Stimulated activated naive CD8-positive, alpha-beta T cell treated with anti-CD3 and anti-CD28 coated beads, Interleukin-15, Interleukin-2, amounts not matched to agents 100 U/mL and 50 U/mL, for 24 hours (primary cell): ENCODE measurements at places on chromosomes 1 and 21.

GRCh38 chr21:17789656-17790055 lies 29.5 kb downstream of the C21orf91 start:
- DNase-seq, result no peak

- peak; percentile 60 for DNase-seq
These were observed 728 bp downstream of the OTUD7B start for GRCh38 chr1:150009604-150010392.

GRCh38 chr21:39121600-39122355 lies 61.5 kb downstream of the PSMG1 start:
- DNase-seq, result no peak

DNA sequence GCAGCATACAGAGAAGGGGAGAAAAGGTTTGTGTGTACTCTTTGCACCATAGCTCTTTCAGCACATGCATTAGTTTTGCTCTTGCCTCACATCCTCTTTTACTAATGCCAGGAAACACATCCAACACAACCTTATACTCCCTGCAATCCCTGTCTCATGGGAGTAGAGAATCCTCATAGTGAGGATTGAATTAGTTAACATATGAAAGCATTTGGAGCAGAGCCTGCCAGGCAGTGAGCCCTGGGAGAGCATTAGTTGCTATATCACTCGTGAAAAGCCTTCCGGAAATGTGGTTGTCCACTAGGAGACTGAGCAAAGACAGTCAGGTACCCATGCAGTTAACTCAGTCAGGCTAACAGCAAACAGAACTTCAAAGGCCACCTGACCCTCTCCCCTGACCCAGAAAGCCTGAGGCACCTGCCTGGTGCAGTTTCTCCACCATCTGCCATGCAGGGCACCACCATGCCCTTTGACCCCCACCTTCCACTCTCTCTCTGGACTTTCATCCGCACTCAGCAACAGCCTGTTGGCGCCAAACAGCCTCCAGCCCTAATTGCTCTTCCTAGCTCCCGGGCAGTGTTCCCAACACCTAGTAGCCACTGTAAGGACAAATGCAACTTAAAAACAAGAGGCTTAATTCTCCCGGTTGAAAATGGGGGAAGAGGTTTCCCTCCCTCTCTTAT lies 14.9 kb upstream of the AGT start:
- no peak for DNase-seq

DNA sequence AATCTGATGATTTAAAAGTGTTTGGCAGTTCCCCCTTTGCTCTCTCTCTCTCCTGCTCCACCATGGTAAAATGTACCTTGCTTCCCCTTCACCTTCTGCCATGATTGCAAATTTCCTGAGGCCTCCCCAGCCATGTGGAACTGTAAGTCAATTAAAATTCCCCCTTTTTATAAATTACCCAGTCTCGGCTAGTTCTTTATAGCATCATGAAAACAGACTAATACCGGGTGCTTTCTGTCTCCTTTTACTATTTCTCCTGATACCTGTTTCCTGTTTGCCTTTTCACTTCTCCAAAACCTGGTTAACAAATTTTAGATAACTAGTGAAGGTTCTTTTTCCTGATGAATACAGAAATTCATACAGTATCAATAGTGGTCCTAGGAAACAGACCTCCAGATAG lies 1670.3 kb downstream of the MRPL39 start:
- no peak for DNase-seq

GRCh38 chr1:95340061-95340460 lies 106.1 kb downstream of the RWDD3 start:
- no peak for DNase-seq

- no peak for DNase-seq
These were observed 64.1 kb downstream of the MIS18A start for GRCh38 chr21:32214654-32215305.

DNA sequence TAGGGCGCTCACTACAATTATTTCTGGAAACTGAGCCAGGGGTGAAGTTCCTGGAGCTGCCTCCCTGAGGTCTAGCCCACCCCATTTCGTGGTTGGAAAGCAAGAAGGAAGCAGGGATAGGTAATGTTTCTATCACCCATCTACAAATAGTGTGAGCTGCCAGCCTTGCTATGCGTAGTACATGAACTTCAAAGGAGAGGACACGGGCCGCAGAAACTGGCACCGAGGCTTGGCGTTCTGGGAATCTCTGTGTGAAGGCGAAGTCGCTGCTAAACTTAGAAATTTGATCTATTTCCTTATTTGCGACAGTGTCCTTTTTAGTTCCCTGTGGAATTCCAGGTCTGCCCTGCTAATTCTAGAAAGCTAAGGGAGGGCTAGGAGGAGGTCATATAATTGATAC lies 49.6 kb upstream of the NTPCR start:
- DNase-seq, result no peak

- no peak for DNase-seq
These were observed 149.3 kb downstream of the AK5 start for GRCh38 chr1:77430966-77431690.

DNA sequence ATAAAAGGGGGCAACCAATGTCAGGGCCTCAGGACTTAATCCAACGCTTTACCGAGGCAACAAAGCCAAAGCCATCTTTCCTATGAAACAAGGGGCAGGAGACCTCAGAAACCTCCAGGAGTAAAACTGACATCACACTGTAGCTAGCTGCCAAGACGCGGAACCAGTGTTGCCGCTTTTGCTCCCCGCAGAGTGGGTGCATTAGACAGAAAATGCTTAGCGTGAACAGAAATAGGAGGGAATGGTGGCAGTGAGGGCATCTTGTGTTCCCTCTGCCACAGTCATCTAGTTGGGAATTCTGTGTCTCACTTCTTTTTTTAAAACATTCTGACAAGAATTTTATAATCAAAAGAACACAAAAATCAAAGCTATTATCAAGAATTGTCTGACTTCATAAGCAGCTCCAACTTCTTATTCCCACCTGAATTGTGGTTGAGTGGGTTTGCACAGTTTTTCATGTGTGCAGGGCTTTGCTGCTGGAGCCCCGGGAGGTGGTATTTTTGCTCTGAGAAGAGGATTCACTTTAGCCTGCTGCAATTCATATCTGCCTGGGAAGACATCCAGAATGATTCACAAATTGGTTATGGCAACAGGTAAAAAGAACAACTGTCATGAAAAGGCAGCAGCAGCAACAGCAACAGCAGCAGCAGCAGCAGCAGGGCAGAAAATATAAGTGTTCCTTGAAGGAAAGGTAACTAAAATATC lies 82.2 kb upstream of the DIRAS3 start:
- DNase-seq, result no peak

- peak; percentile 9 for DNase-seq
These were observed 48.0 kb downstream of the TOR3A start for GRCh38 chr1:179129702-179130473.

GRCh38 chr1:220527279-220527907 lies 543 bp upstream of the MARK1 start:
- DNase-seq, result no peak

GRCh38 chr1:26003756-26004155 lies 5.9 kb upstream of the PAFAH2 start:
- no peak for DNase-seq

DNA sequence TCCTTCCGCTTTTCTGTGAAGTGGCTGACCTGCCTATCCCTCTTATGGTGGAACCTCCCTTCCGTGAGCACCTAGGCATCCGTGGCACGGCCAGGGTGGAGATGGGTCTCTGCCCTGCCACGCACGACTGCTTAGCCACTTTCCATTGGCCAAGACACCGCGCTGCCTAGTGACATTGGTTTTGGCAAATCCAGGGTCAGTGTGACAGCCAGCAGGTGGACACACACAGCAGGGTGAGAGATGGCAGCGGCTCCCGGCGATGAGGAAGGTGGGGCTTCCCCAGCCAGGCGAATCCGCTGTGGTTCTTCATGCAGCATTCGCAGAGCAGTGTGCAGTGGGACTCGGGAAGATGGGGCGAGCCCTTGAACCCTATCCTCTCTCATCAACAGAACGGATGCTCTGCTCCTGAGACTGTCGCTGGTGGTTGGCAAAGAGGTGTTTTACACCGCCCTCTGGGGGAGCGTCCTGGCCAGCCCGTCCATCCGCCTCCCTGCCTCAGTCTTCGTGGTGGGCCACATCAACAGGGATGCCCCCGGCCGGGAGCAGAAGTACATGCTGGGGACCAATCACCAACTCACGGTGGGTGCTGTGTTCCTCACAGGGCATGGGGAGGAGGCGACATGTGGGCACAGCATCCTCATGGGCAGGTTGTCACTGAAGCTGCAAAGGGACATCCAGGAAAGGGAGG lies 51.8 kb downstream of the DOP1B start:
- DNase-seq, result no peak

DNA sequence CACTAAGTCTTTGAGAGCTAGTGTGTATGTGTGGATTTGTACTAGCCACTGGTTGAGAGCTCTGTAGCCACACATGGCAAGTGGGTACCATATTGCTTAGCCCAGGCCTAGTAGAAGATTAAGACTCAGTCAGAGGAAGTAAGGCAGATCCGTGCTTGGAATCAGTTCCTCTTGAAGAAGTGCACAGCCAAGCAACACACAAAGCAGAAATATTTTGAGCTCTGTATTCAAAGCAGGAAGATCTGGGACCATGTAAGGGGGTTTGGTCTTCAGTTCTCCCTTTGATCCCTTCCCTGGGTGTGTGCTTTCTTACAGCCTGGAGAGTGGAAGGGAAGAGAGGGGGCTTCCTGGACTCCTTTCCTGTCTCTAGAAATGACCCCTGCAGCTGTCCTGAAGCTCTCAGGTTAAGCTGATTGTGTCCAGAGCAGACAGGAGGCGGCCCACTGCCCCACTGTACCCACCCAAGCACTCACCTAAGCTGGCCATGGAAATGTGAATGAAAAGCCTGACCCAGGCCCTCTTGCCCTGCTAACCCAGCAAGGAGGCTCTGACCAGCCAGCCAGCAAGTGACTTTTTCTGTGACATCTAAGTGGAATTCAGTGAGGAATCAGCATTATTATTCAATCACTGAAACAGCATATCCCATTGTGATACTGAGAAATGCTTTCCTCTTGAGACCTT lies 3.6 kb downstream of the ETS2 start:
- DNase-seq, result no peak

DNA sequence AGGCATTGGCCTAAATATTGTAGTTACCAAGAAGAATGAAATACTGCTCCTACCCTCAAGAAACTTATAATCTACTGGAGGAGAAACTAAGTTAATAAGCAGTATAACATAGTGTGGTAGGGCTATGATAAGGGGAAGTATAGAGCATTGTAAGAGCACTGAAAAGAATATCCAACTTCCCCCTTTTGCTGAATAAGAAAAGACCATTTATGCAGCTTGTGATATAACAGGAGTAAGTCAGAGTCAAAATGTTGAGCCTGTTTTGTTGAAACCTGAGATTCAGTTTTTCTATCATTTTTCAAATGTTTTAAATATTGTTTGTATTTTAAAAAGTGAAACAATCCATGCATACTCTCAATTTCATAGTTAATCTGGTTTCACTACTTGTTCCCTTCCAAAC lies 48.3 kb upstream of the FCRL4 start:
- DNase-seq, result no peak

DNA sequence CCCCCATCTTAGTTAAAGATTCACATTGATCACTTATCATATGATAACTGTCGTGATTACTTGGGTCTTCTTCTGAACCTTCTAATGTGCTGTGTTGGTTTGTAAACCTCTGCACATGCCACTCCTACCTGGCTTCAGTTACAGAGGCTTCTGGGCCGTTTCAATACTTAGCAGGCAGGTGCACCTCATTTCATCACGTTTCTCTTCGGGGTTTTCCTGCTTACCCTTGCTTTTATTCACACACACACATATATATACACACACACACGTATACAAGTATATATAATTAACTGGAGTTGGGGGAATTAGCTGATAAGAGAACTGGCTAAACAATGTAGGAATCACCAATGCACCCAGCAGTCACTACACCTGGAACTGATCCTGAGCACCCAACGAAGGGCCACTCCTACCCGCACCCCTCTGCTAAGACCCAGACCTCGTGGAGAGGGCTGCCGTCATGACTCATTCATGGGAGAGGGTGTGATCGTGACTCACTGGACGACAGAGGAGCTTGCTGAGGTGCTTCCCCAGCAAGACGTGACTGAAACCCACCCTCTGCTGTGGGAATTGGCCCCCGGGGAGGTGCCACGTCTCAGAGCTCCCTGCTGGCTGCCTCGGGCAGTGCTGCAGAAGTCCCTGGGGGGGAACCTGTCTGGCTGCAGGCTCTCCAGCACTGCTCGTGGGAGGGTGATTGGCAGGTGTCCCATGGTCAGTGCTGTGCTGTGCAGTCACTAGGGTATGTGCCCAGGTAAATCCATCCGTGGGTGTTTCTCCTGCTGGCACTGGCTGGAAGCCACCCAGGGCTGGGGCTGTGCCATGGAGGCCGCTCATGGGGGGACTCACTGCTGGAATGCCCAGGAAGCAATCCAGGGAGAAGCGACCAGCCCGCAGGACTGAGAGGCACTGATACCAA lies 166.6 kb downstream of the DYRK1A start:
- DNase-seq, result peak; percentile 49

DNA sequence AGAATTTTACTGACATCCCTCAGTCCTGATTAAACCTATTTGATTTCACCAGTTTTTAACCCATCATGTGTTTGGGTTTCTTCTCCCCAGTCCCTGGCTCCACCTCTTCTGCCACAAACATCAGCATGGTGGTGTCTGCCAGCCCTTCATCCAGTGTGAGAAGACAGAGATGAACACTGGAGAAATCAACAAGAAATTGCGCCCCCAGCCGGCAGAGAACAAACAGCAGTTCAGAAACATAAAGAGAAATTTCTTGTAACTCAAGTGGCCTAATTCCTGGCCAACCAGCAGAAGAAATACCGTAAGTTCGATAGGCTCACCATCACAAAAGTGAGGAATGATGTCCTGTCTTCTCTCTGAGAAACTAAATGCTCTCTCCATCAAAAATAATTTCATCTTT lies 18.3 kb downstream of the S100A11 start:
- peak; percentile 45 for DNase-seq

GRCh38 chr1:113074237-113074636 lies 1.2 kb downstream of the LRIG2 start:
- DNase-seq, result no peak

DNA sequence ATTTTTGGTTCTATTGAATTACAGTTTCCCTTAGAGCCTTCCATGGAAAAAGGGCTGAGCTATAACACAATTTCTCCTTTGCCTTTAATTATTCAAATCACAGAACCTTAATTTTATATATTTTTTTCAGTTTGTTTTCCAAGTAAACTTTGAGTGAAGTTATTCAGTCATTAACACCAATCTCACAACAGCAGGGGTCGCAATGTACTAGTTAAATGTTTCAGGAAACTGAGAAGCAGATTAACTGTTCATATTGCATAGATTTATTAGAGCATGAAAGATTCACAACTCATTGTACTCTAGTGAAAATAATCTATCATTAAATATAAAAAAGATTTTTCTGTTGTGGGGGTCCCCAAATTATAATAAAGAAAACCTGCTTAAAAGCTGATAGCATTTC lies 64.1 kb downstream of the KIFAP3 start:
- no peak for DNase-seq

DNA sequence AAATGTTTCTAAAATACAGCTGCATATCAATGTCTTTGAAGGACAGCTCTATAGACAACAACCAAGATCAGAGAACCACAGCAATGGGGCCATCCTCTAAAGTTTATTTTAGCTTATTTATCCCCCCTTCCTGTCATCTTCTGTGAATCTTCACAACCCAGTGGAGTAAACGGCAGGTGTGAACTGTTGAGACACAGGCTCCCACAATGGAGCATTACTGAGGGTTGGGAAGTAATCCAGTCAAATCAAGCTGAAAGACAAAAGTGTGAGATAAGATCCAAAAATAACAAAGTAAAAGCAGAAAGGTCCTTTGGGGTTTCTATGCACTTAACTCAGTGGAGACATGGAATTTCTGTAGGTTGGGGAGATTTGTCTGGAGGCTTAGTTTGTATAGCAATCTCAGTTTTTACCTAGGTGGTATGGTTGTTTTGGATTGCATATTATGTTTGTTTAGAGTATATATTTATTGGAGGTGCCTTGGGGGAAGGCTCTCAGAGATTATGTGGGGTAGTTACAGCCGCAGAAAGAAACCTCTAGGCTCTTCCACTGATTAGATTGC lies 286.9 kb upstream of the ADGRL2 start:
- no peak for DNase-seq
